ENCODE measurements at places on chromosomes 5 and 9.

DNA sequence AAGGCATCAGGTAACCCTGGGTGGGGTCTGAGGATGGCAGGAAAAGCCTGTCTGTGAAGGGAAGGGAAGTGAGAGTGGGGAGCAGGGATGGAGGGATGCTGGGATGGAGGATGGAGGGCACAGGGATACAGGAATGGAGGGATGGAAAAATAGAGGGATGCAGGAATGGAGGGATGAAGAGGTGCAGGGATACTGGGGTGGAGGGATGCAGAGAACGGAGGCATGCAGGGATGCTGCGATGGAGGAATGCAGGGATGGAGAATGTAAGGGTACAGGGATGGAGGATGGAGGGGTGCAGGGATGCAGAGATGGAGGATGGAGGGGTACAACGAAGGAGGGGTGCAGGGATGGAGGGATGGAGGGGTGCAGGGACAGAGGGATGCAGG, 9.1 kb downstream of the PTGES2 start:
- no peak for DNase-seq

DNA sequence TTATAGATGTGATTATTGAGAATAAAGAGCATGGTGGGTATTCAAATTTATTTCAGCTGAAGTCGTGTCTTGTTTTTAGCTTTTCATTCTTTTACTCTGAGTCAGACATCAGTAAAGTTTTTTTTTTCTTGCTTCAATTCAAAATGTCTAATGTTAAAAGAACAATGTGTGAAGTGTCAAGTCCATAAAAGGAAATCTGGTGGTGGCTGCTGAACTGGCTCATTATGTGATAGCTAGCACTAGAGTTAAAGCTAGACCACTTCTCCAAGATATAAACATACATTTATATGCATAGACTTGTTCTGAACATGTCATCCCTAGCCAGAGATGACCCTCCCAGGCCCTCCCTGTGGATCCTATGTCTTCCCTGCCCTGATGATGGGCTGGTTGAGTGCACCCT, 338.3 kb downstream of the RAB3C start:
- DNase-seq, result no peak

DNA sequence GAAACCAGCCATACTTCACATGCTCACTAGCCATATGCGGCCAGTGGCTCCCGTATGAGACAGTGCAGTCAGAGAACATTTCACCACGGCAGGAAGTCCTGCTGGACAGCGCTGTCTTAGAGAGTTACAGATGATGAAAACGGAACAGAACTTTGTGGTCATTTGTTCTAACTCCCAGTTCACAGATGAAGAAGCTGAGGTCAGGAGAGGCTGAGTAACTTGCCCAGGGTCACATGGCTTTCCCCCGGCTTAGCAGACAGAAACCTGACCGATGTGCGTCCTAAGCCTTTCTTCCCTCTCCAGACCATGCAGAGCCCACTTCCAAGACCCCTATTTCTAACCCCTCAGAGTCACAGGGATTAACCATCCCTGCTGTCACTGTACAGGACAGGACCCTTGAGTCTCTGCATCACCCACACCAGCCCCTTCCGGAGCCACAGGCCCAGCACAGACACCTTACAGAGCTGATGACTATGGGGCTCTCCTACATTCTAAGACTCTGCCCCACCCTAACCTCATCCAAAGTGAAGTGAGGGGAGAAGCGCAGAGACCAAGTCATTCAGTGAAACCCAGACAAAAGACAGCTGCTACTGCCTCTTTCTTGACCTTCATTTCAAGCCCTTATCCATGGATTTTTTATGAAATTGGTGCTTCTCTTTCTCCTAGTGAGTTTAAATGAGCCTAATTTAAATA, 86.9 kb downstream of the PTPN3 start:
- peak; percentile 11 for DNase-seq

DNA sequence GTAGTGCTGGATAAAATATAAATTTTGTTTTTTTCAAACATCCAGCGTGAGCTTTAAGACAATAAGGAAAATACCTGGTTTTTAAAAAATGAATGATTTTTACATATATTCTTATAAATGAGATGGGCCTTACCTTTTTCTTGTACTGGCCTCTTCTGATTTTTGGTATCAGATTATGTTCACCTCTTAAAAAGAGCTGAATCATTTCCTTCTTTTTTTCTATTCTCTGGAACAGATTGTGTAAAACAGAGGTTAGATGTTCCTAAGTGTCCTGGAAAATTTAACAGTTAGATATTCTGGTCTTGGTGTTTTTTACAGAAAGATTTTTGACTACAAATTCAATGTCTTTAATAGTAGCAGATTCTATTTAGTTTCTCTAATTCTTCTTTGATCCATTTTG, 74.6 kb downstream of the NDUFAF2 start:
- DNase-seq, result no peak

DNA sequence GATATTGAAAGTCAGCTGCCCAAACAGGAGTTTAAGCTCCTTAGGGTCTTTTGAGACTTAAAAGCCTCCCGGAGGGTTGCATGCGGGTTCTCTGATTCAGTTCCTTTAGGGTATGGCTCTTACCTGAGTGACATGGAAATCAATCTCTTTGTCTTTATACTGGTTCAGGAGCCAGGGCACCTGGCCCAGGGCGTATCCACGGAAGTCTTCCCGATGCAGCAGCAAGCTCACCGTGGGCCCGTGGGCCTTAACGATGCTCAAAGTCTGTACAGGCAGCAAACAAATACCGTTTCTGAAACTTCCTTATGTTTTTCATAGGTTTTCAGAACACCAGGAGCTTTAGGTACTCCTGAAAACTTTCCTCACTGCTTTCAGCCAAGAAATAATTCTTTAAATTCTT, 13.2 kb downstream of the MROH2B start:
- no peak for DNase-seq

DNA sequence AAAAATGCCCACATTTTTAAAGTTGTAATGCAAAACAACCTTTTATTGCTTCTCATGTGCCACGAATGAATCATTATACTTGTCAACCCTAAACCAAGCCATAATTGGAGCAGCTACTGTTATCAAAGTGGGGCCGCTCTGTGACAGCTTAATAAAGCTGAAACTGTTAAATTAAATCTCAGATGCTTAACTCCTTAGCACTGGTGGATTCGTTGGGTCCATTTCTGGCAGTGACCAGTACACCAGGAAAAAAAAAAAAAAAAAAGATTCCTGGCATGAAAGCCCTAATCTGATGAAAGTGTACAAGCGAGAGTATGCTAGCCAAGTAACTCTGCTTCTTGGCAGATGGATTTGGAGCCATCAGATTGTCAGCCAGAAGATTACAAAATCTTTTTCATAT, 164.8 kb downstream of the ZSWIM6 start:
- no peak for DNase-seq

DNA sequence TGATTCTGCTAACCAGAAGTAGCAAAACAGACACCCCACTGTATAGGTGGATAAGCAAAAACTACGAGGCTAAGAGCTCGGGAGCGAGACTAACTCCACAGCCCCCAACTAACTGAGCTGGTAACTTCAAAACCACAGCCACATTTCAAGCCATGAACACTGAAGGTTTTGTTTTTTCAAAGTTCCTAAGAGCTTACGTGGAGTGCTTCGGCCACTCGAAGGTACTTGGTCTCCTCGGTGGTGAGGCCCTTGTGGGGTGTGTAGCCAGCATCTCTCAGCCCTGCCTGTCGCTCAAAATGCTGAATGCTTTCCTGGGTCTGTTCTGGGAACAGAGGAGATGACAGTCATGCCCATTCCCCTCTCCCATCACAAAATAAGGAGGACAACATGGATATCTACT, 11.1 kb downstream of the KIAA1191 start:
- DNase-seq, result no peak

GRCh38 chr9:105479846-105480245, 32.0 kb downstream of the FSD1L start:
- no peak for DNase-seq

GRCh38 chr5:127891942-127892341, 188.8 kb downstream of the CCDC192 start:
- no peak for DNase-seq

GRCh38 chr5:98775246-98776065, 2.0 kb downstream of the RGMB start:
- DNase-seq, result no peak

GRCh38 chr9:73780916-73781315, 629.3 kb downstream of the ANXA1 start:
- no peak for DNase-seq

DNA sequence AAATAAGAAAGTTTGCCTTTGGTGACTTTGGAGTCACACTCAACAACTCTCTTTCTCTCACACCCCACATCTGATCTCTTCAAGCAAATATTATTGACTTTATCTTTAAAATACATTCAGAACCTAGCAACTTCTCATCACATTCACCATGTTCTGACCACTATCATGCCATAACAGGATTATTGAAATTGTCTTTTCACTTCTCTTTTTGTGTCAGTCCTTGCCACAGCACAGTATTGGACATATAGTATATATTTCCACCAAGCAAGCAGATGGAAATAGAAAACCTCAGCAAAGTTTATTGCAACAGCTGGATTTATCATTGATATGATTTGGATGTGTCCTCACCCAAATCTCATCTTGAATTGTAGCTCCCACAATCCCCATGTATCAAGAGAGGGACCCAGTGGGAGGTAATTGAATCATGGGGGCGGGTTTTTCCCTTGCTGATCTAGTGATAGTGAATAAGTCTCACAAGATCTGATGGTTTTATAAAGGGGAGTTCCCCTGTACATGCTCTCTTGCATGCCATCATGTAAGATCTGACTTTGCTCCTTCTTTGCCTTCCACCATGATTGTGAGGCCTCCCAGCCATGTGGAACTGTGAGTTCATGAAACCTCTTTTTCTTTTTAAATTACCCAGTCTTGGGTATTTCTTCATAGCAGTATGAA, 26.9 kb upstream of the ITGA1 start:
- no peak for DNase-seq

DNA sequence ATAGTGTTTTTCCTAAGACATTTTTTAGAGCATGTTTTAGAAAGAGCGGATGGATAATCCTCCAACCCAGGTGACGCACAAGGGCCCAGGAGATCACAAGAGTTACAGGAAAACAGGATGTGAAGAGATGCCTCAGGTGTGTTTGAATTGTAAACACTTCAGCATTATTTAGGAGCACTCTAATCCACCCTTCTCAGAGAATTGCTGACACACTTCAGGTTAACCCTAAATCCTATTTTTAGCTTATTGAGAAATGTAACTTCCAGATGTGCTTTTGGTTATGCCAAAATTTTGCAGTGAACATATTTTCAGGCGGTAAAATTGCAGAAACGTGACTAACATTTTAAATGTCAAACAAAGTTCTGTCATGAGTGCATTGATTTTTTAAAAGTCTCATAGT, 755.4 kb upstream of the CTNND2 start:
- no peak for DNase-seq

- DNase-seq, result no peak
Measured at GRCh38 chr5:110478895-110479294, 247.6 kb downstream of the TMEM232 start.

DNA sequence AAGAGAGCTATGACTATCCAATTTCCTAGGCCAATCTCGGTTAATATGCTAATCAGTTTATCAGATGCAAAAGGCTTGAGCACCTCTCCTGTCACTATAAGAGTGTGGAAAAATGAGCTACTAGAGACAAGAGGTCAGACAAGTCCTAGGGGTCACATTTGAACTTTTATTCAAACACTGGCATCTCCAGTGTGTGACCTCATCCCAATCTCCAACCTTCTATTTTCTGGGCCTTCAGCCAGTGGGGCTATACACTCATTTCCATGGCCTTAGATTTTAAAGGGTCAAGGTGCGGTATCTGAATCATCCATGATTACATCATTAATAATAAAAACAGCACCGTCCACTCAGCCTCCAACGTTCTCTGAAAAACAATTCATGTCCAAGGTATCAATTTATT, 139.6 kb upstream of the LRRTM2 start:
- no peak for DNase-seq

DNA sequence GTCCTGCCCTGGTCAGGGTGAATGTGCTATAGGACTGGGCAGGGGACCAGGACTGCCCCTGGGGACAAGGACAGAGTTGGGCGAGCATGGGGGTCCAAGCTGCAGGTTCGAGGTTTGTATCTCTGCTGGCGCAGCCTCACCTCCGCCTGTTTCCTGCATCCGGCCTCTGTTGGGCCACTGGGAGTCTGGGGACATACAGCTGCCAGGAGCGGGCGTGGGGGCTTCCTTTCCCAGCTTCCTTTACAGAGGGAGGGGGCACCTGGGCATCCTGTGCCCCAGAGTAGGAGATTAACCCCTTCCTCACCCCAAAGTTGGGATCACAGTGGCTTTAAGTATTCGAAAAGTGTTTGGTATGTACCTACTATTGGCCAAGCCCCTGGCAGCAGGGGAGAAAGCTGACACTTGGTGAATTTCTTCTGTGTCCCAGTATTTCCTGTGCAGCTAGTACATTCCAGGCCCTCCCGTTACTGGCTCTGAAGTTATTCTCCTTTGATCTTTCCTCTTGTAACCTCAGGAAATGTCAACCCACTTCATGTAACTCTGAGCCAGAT, 19.0 kb downstream of the OLFML2A start:
- DNase-seq, result no peak

All from stimulated activated CD8-positive, alpha-beta memory T cell treated with anti-CD3 and anti-CD28 coated beads, Interleukin-7, amount 100 ng/mL, for 48 hours (primary cell).